Activated T-cell treated with anti-CD3 and anti-CD28 coated beads for 48 hours (primary cell): ENCODE measurements at places on chromosomes 13 and 19.

- no peak for DNase-seq
These were observed 27.1 kb downstream of the N4BP2L2 start for GRCh38 chr13:32511482-32511881.

DNA sequence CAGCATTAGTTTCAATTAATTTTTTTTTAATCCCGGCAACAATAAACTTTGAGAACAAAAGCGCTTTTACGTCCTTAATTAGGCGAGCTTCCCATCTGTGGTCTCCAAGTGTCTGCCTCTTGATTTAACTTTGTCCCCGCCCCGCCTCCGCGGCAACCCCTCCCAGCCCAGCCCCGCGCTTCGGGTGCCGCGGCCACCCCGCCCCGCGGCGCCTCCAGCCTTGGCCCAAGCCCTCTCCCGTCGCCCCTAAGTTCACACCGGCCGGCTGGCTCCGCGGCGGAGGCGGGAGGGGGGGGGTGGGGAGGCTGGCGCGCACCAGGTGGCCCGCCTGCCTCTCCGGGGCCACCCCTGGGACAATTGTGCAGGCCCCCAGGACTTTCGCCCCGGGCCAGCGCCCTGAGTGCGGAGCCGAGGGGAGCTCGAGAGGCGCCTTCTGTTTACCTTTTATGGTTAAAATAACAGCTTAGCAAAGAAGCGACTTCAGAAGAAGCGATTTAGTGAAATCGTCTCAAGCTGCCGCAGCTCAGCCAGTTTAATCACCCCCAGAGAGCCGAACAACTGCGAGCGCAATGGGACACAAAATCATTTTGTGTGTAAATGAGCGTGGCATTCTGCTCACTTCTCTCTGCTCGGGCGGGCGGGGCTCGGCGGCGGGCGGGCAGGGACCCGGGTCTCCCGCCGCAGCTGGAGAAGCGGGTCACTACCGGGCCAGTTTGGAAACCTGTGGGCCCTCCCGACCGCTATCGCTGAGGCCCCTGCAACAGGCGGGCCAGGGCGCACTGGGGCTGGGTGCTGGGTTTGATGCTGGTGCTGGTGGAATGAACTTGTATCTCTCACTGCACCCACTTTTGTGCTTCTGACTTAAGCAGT is 1.4 kb downstream of the KCTD15 start:
- peak; percentile 35 for DNase-seq

- no peak for DNase-seq
These were observed 176.5 kb downstream of the COL4A1 start for GRCh38 chr13:110130431-110130830.

DNA sequence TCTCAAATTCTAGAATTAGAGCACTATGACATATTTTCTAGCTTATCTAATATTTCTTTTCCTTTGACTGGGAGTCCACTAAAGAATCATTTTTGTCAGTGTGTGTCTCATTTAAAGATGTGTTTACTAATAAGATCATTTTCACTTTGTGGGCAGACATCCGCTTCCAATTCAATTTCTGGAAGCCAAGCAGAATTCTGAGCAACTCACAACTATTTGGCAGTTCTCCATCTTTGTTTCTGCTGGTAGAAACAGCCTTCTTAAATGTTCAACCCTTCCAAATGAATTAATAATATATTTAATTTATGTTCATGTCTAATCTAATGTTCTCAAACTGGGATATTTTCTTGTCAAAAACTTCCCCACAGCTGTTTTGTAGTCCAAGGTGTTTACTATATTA is 411.8 kb downstream of the KCTD12 start:
- no peak for DNase-seq

DNA sequence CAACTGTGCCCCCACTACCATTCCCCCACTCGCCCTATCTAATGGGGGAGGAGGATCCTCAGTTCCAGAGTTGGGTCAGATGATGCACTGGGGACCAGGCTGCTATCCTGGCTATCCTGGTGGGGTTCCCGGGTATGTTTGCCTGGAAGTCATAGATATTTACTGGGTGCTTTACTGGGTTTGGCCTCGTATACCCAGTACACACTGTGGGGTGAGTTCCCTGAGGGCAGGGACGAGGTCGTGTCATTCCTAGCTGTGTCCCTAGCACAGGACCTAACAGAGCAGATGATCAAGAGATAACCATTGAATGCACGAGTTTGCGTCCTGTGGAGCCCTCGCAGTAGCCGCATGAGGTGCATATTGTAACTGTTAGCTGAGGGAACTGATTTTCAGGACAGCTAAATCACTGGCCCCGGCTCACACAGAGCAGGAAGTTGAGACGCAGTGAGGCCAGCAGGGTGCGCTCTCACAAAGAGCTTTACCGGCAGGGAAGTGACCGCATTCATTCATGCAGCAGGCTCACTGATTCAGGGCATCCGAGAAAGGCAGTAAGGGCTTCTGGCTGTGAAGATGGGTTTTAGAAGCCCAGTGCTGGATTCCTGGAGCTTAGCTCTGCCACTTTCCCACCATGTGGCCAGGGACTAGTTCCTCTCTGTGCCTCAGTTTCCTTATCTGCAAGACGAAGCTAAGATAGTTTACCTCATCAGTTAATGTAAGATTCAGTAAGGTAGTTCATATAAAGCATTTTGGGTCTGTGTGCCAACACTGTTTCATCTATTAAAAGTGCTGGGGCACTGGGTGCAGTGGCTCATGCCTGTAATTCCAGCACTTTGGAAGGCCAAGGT is 6.0 kb downstream of the RUVBL2 start:
- DNase-seq, result peak; percentile 58

DNA sequence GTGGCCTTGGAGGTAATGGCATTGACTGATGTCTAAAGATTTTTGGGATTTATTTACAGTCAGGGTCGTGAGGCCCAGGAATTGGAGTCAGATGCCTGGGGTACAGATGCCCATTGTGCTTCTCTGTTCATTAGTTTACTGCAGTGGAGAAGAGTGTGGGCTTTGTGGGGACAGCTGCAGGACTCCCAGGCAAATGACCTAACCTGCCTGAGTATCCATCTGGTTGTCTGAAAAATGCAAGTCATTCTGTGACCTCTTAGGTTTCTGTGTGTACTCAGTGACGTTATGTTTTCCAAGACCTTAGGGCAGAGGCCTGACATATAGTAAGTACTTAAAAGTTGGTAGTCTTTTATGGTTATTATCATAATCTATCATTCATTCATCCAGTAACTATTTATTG is 60.5 kb downstream of the SPATA13 start:
- no peak for DNase-seq

- no peak for DNase-seq
These were observed 100.4 kb upstream of the GJB6 start for GRCh38 chr13:20332361-20333096.

- no peak for DNase-seq
These were observed 9.0 kb upstream of the THSD1 start for GRCh38 chr13:52414963-52415362.

- no peak for DNase-seq
These were observed 168.0 kb downstream of the PAN3 start for GRCh38 chr13:28306325-28306724.

- DNase-seq, result no peak
These were observed 64.8 kb downstream of the SOX1 start for GRCh38 chr13:112131713-112132113.

DNA sequence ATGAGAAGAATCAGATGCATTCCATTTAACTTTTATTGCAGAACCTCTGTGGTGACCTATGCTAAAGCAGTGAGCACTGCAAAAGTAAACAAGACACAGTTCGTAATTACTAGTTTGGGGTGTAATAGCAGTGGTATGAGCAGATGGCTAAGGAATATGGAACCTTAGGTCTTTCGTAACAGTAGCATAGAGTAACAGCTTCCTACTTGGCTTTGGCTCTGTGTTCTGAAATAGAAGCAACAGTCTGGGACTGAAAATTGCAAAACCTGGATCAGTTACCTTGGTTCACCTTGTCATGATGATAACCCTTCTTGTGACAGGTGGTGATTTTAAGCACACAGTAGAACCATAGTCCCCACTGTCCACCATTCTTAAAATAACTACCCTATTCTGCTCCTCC is 303.4 kb downstream of the GPC6 start:
- DNase-seq, result no peak

GRCh38 chr19:46413262-46414031 is at the start of gene CCDC8:
TSS of gene CCDC8 (minus strand) at chr19:46413564. CDS start at chr19:46412810, 754 bp downstream.
- DNase-seq, result no peak

GRCh38 chr13:48189171-48189570 is 43.8 kb upstream of the ITM2B start:
- DNase-seq, result no peak

- no peak for DNase-seq
These were observed 540.6 kb upstream of the SPRY2 start for GRCh38 chr13:80881495-80881894.

GRCh38 chr13:101631395-101631794 is 178.9 kb downstream of the ITGBL1 start:
- DNase-seq, result no peak

DNA sequence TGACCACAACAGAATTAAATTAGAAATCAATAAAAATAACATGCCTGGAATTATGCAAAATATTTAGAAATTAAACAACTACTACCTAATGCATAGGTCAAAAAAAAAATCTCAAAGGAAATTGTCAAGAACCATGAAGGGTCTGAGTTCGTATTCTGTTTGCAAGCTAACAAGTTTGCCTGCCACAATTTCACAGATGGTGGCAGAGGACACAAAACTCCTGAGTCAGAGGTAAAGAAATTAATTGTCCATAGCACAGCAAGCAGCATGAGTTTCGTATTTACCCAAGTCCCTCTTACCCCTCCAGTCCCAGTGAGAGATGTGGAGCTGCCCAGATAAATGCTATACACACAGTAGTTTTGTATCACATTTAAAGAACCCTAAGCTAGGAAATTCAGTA is 675.9 kb downstream of the UQCRFS1 start:
- DNase-seq, result no peak

DNA sequence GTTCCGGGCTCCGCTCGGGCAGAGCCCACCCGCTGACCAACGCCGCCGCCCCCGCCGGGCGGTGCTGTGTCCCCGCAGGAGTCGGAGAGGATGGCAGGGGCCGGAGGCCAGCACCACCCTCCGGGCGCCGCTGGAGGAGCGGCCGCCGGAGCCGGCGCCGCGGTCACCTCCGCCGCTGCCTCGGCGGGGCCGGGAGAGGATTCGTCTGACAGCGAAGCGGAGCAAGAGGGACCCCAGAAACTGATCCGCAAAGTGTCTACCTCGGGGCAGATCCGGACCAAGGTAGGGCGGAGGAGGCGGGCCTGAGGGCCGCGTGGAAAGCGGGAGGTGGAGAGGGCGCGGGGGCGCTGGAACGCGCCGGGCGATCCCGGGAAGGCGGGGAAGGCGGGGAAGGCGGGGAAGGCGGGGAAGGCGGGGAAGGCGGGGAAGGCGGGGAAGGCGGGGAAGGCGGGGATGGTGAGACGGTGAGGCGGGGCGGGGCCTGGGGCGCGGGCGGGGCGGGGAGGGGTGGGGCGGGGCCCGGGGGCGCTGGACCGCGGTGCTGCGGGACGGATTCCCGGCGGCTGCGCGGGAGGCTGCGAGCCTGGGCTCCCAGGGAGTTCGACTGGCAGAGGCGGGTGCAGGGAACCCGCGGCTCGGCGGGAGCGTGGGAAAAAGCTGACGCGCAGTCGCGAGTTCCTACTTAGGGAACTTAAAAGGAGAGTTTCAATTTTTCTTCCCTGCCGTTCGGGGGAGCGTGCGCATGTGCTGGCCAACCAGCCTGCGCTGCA is 421 bp downstream of the DGKH start:
- peak; percentile 49 for DNase-seq

GRCh38 chr13:53142306-53142705 is 113.7 kb downstream of the OLFM4 start:
- DNase-seq, result no peak

GRCh38 chr13:95437561-95437960 is 115.0 kb upstream of the CLDN10 start:
- no peak for DNase-seq

GRCh38 chr19:30780032-30780431 is 407.8 kb downstream of the ZNF536 start:
- DNase-seq, result no peak

- no peak for DNase-seq
These were observed 23.8 kb downstream of the PRKD2 start for GRCh38 chr19:46692918-46693722.

DNA sequence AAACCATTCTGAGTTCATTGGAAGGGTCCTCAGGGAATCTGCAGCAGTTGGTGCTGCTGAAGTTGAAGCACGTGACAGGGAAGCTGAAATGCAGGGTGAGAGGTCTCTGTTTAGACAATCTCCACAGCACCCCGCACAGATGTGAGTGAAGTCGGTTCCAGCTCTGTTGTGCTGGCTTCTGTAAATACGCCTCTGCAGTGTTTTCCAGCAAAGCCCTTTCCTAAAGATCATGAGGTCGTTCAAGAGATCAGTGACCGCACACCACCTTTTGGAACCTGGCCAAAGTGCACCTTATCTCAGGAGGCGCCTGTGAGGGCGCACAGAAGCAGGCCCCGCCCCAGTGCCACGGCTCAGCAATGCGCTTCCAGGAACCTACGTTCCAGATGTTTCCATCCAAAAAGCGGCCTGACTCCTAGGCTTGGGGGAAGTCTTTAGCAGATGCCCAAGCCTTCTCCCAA is 10.8 kb downstream of the CUL4A start:
- DNase-seq, result no peak

- DNase-seq, result peak; percentile 52
These were observed 4.2 kb downstream of the PRR36 start for GRCh38 chr19:7869910-7870511.

GRCh38 chr13:33494596-33495204 is 209.1 kb upstream of the STARD13 start:
- DNase-seq, result no peak

DNA sequence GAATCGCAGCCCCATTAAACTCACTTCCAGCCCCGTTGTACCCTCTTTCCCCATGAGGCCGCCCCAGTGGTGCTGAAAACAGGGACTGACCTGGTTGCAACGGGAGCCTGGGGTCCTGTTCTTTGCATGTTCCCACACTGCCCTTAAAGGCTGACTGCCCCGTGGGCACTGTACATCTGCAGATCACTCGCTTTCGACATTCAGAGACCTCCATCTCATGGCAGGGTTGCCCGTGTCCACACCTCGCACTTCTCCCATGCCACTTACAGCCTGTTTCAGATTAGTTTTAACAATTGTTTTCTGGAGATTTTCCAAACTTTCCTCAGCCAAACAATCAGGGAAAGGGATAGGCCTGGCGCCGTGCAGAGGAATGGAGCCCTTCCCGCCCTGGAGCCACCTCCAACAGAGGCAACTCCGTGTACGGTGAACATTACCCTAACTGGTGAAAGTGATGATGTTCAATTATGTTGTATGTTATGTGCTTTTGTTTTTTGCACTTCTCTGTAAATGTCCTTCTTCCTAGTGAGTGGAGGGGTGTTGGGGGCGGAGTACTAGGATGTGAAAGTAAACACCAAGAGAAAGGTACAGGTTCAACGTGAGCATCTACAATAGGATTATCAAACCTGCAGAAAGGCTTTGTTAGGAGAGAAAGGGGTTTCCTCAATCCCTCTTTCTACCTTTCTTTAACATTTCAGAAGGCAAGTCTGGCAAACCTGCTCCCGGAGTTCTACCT is 262.8 kb downstream of the FOXO1 start:
- no peak for DNase-seq
